ENCODE measurements at places on chromosomes 3 and 15.

DNA sequence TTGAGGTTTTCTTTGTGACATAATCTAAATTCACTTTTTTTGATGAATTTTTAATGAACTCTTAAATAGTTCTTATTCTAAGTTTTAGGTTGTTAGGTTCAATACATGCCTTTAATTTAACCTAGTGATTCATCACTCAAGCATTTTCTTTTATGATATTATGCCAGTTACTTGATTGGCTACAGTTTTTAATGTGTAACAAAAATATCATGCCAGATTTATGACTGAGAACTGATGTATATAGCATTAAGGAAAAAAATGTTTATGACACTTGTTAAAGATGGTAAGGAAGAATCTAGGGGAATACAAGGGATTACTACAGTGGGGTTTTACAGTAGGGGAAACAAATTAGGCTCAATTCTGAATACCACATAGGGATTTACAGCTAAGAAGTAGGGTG is 103.1 kb downstream of the VGLL3 start:
- no peaks in the 10 kb centered on the region for H3K36me3 ChIP-seq
- H3K4me3 ChIP-seq = no peak overlapping the region
- H3K4me1 ChIP-seq = no peaks in the 10 kb centered on the region

DNA sequence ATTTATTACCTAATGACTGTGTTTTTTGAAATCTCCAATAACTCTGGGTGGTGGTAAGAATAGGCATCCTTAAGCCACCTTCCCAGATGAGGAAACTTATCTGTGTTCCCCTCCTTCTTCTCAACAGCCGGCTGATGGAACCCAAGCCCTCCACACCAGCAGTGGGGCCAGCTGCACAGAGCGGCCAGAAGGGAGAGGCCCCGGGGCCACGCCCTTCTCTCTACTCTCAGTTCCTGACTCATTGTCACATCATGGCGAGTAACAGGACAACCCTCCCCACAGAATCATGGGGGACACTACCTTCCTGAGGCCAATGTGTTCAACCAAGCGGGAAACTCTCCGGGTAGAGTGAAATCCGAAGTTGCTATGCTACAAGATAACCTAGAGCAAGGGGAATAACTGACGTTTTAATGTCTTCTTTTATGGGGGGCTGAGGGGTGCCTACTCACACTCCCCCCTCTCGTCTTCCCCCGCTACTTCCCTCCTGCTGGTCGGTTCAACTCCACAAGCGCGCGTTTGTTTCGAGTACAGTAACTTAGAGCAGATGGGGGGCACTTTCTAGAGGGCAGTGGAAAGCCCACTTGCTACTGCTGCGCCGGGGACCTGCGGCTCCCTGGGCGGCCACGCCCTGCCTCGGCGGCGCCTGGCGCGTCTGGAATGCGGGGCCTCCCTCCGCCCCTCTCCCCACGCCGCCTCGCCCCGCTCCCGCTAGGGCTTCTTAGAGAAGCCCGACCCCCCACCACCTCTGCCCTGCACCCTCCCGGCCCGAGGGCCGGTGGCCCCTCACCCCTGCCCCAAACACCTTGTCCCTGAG is 621 bp downstream of the ANXA2 start:
- H3K27ac ChIP-seq = peak overlapping the region; percentile 99
- peak; percentile 71 for DNase-seq
- H3K4me3 ChIP-seq = peak overlapping the region; percentile 70
- H3K36me3 ChIP-seq = peaks cover 5% of the 10 kb centered on the region

DNA sequence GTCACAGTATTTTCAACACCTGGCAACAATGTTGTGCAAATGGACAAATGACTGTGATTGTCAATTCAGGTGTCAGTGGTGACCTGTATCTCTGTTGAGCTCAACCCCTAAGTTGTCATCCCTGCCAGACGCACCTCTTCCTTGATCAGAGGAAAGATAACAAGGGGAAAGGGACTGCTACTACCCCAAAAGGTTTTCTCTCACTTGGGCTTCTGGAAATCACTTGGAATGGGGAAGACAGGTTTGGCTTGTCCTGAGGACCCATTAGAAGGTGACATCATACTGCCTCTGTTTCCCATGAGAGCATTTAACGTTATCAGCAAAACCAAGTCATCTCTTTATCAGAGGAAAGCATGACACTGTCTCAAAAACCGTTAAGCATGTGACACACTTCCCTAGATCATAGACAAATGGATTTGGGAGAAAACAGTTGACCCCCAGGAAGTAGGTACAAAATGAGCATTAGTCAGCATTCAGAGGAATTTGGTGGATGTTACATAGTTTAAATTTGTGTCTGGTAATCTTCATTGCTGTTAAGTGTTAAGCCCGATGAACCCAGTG is 769.5 kb downstream of the GRM7 start:
- H3K4me3 ChIP-seq = no peak overlapping the region
- no peaks in the 10 kb centered on the region for H3K27me3 ChIP-seq
- H3K4me1 ChIP-seq = no peaks in the 10 kb centered on the region
- peak; percentile 1 for DNase-seq
- no peaks in the 10 kb centered on the region for H3K36me3 ChIP-seq

DNA sequence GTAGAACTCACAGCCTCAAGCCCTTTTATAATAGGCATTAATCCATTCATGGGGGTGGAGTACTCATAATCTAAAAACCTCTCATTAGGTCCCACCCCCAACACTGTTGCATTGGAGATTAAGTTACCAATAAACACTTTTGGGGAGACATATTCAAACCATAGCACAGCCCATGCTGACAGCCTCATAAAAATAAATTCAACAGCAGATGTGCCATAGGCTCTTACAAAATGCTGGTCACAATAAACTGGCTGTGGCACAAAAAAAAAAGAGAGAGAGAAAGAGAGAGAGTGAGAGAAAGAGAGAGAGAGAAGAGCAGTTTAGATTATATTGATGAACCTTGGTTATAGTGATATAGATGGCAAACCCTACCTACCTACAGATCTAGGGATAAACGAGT is 1000.9 kb downstream of the TUSC7 start:
- H3K27me3 ChIP-seq = no peaks in the 10 kb centered on the region
- no peak for DNase-seq
- H3K27ac ChIP-seq = no peak overlapping the region
- H3K36me3 ChIP-seq = no peaks in the 10 kb centered on the region

GRCh38 chr3:184491867-184492615 is 69.5 kb upstream of the EPHB3 start:
- H3K36me3 ChIP-seq = no peaks in the 10 kb centered on the region
- no peaks in the 10 kb centered on the region for H3K4me1 ChIP-seq
- DNase-seq = no peak

- H3K27me3 ChIP-seq = no peaks in the 10 kb centered on the region
- H3K4me3 ChIP-seq = no peak overlapping the region
- no peaks in the 10 kb centered on the region for H3K36me3 ChIP-seq
- peak; percentile 83 for DNase-seq
- H3K4me1 ChIP-seq = no peaks in the 10 kb centered on the region
- no peak overlapping the region for H3K27ac ChIP-seq
These were observed 3.4 kb downstream of the TMEM212 start for GRCh38 chr3:171846597-171846996.

- H3K4me1 ChIP-seq = peaks cover 5% of the 10 kb centered on the region
- no peak for DNase-seq
- peaks cover 7% of the 10 kb centered on the region for H3K27me3 ChIP-seq
- H3K27ac ChIP-seq = no peak within 1 kb of the TSS
These were observed at the start of gene SLC51A for GRCh38 chr3:196216089-196216564. Gene SLC51A, plus strand, starts transcription at chr3:196216534. Its CDS starts 179 bp downstream, at chr3:196216713.

DNA sequence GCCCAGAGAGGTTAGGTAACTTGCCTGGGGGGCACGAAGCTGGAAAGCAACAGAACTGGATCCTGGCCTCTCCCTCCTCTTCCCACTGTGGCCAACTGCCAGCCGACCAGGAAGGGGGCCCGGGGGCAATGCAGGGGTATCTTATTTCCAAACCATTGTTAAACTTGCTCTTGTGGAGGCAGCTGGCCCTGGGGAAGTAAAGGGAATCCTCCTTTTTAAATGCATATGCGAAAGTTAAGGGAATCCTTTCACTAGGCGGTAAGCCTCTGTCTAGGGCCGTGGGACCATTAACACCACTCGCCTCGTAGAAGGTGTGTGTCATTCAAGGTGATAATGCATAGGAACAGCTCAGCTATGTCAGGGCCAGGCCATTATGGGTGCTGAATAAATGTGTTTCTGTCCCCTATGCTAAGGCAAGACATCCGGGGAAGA is 68.6 kb downstream of the ST6GAL1 start:
- H3K27ac ChIP-seq = no peak overlapping the region
- no peak for DNase-seq
- no peak overlapping the region for H3K4me3 ChIP-seq

Data from fibroblast of lung (primary cell).